ENCODE measurements at places on chromosomes 7 and 10. TPM values are rescaled to one million over a fixed set of nuclear protein-coding genes. Genes with fewer than 3 reads are reported as not detected.

MRLN gene
- total RNA-seq: not detected

RSPH10B gene
- not detected for total RNA-seq

DNA sequence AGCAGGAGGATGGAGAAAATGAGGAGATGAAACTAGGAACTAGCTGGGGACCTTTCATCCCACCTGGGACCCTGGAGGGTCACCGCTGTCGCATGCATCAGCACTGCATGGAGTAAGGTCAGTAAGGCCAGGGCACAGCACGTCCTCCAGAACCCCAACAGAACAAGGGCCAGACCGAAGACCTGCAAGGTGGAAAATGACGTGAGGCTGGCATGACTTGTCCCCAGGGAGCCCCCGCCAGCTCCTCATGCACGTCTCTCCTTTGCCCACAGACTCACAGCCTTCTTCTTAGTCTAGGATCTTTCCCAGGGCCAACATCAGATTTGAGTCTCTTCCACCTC lies 4.7 kb downstream of the ZNF488 start:
- peaks cover 6% of the 10 kb centered on the region for H3K4me1 ChIP-seq
- no peak overlapping the region for H3K27ac ChIP-seq
- H3K4me3 ChIP-seq: no peak overlapping the region
- no peaks in the 10 kb centered on the region for H3K36me3 ChIP-seq

GRCh38 chr10:14949291-14949690 lies 4.6 kb downstream of the DCLRE1C start:
- H3K36me3 ChIP-seq: no peaks in the 10 kb centered on the region
- no peak for DNase-seq
- H3K27me3 ChIP-seq: no peaks in the 10 kb centered on the region
- no peak overlapping the region for H3K4me3 ChIP-seq

GRCh38 chr10:70752571-70752970 lies 32.6 kb downstream of the TBATA start:
- H3K4me1 ChIP-seq: no peaks in the 10 kb centered on the region
- DNase-seq: no peak
- H3K36me3 ChIP-seq: no peaks in the 10 kb centered on the region
- no peak overlapping the region for H3K27ac ChIP-seq
- H3K27me3 ChIP-seq: no peaks in the 10 kb centered on the region
